Activated CD4-positive, alpha-beta T cell treated with anti-CD3 and anti-CD28 coated beads, Interleukin-2, amount 50 U/mL, for 24 hours (primary cell): ENCODE measurements at places on chromosomes 4 and X.

GRCh38 chr4:123031664-123032063, 109.3 kb upstream of the NUDT6 start:
- DNase-seq: no peak

DNA sequence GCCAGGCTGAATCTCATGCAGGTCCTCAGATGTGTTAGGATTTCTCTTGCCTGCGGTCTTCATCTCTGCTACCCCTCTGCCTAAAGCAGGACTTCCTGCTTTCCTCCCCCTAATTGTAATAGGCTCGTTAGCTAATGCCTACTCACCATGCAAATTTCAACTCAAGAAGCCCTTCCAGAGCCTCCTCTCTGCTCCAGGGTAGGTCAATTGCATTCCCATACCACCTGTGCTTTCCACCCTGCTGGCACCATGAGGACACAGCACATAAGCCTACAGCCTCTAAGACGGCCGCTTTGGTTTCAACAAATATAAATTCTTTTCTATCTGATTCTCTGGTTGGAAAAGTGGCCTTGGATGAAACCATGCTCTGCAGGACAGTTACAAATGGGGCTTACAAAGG, 93.9 kb downstream of the QDPR start:
- DNase-seq: no peak

DNA sequence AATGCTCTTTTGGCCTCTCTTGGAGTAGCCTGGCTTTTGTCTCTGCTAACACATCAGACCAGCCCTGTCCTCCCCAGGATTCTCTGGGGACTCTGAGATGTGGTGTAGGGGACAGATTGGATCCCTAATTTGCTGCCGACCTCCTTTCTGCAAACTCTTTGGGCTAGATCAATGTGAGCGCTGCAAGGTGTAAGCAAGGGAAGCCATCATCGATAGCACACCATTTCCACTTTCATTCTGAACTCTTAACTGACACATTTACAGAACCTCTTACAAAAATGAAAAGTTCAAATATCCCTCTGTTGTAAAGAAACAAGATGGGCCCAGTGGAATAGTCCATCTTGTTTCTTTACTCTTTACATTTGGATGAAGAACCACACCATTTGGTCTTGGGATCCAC, 46.6 kb downstream of the PGRMC2 start:
- DNase-seq: no peak

DNA sequence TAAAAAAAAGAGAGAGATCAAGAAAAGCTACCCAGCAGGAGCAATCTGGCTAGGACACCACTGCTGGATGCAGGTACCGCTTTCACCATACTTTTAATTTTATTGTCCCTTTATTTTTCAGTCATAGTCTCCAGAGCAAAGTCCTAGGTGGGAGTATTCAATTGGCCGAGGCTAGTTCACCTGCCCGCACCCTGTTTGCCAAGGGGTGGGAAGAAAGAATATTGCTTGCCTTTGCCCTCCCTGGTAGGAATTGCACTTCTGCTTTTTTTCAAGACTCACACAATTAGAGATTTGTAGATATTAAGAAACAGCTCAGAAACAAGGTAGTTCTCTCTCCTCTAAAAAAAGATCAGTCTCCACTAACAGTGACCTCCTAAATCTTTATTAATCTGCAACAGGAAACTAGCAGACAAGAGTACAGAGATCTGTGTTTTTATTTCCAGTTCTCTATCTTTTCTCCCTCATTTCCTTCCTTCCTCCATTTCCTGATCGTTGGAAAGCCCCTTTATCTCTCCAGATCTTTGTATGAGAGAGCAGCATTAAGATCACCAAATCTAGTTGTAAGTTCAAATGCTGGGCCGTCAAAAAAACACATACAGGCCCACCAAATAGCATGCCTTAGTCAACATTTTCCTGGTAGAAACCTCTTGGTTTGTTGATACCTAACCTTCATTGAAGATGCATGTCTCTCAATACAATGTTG, 9.4 kb upstream of the RPGR start:
- DNase-seq: no peak

GRCh38 chrX:23666282-23666681, 1.0 kb upstream of the PRDX4 start:
- no peak for DNase-seq

GRCh38 chr4:100806988-100807387, 289.2 kb upstream of the EMCN start:
- no peak for DNase-seq

DNA sequence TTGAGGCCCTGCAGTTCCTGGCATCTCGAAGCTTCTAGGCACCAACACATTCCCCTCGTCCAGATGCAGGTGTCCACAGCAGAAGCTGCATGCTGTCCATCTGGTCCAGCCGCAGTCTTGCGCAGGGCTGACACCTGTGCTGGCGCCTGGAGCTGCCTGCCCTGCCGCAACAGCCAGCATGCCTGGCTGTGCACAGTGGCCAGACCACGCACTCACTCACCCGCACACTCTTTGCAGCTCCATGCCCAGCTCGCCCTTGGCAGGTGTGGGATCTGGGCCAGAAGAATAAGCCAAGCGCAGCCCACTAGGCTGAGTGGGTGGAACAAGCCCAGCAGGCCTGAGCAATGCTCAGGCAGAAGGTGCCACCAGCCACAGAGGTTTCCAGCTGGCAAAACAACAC, 125.6 kb downstream of the PARM1 start:
- DNase-seq: no peak

DNA sequence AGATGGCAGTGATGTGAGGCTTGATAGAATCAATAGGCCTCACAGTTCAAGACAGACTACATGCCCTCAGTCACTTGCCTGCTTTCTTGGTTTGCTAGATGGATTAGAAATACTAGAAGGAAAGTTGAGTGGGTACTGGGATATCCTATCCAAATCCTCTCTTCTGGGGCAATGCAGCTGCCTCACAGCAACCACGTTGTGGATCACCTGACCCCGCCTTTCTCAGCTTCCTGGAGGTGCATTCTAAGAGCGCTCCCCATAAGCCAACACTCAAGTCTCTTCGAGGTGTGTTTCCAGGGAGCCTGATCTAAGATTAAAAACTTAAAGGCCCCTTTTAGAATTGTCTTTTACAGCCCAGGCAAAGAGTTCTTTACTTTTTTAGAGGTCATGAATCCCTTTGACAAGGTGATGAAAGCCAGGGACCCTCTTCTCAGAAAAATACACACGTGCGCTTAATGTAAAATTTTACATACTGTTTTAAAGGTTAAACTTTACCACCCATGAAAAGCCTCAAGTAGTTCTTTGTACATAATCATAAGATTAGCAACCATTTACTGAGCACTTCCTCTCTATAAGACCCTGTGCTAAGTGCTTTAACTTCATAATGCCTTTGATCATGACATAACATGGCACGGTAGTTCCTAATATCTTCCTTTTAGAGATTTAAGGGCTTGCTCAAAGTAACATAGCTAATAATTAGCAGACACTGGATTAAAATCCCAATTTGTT, 840 bp upstream of the RPL34 start:
- no peak for DNase-seq
